ENCODE measurements at places on chromosomes 16 and 17.
A peak's percentile ranks its signal among the peaks of the same experiment; 100 is the strongest.

- DNase-seq = no peak
These were observed 13.4 kb downstream of the CMC2 start for GRCh38 chr16:80993307-80993706.

DNA sequence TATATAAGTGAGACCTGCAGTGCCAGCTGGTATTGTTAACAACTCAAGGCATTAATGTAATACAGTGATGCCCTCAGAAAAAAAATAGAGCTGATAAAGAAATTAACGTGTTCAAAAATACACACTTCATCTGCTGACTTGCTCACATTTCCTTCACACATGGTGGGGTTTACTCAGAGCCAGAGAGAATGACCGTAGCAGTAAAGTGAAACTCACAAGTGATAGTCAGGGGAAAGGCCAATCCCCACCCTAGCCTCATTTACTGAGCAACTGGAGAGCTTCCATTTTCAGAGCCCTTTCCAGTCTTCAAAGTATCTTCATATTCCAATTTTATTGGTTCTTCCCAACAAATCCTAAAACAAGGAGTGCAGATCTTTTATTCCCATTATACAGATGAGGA lies 74.0 kb upstream of the HLF start:
- no peak for DNase-seq

DNA sequence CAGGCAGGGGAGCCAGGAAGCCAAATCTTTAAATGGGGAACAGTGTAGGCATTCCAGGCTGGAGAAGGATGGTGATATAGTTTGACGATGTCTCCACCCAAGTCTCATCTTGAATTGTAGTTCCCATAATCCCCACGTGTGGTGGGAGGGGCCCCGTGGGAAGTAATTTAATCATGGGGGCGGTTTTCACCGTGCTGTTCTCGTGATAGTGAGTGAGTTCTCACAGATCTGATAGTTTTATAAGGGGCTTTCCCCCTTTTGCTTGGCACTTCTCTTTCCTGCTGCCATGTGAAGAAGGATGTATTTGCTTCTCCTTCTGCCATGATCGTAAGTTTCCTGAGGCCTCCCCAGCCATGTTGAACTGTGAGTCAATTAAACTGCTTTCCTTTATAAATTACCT lies 28.8 kb downstream of the GINS3 start:
- no peak for DNase-seq

- no peak for DNase-seq
These were observed 11.3 kb upstream of the NLK start for GRCh38 chr17:28031174-28031573.

GRCh38 chr17:80640366-80641084 lies 95.9 kb downstream of the RPTOR start:
- no peak for DNase-seq

DNA sequence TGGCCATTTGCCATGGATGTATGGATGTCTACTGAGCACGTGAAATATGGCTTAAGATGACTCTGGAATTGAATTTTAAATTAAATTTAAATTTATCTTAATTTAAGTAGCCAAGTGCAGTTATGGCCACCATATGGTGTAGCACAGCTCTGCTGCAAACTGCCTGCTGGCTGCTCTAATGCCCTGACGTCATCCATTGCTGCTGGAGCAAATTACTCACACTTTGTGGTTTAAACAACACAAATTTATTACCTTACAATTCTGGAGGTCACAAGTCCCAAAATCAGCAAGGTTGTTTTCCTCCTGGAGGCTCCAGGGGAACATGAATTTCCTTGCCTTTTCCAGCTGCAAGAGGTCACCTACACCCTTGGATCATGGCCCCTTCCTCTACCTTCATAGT lies 679.3 kb upstream of the EEF2KMT start:
- DNase-seq = no peak

DNA sequence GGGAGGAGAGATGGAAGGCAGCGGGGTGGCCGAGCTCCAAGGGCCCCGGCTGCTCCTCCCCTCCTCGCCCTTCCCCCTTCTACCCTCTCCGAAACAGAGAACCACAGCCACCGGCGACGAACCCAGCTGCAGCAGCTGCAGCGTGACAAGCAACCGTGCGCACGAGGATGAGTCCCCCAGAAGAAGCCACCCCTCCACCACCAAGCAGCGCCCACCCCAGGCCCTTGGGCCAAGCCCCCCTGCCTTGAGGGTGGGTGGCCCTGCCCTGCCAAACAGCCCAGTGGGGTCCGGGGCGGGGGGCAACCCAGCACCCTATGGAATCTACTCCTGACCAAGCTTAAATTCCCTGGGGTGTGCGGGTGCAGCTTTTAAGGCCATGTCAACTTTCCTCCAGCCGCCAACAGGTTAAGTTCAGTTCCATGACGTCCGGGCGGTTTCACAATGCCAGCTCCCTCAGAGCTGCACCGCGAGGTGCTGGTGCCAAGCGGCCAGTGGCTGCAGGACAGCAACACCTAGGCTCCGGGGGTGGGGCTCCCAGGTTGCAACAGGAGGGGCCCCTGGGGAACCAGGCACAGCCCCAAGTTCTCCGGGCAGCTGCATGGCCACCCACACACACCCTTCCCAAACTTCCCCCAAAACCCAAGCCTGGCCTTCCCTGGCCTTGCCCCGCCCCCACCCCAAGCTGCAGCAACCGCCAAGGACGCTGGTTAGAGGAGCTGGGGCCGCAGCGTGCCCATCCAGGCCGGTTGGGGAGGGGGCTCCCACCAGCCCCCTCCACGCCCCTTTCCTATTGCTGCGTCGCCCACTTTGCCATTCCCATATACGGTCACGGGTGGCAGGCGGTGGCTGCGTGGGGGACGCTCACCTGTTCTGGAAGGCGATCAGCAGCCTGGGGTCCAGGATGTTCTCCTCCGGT lies 2.0 kb downstream of the CBX4 start:
- peak; percentile 82 for DNase-seq

DNA sequence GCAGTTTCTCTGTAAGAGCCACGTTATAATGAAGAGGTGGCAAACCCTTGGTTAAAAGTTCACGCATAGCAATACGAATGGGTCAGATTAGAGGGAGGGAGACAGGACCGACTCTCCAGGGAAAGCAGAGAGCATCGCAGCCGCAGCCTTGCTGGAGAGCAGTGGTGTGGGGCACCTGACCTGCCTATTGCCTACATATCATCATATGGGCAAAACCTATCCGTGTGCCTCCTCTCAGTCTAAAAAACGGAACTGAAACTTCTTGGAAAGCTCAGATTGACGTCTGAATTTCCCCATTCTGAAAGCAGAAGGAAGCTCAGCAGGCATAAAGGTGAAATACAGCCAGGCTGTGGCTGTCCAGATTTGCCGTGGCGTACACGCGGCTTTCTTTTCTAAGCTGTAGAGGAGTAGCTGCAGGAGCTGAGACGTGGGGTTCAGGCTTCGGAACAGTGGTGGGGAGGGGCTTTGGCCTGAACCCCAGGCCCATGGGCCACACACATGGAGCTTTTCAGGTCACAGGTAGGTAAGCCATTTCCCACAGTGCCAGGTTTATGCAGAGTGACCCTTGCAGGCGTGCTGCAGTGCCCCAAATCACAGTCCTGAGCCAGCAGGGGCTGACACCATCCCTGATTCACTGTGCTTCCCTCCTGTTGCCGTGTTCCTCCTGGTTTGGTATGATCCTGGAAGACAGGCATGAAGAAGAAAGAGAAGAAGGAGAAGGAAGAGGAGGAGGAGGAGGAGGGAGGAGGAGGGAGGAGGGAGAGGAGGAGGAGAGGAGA lies 41.6 kb upstream of the TNRC6C start:
- DNase-seq = peak; percentile 72

GRCh38 chr17:49468811-49469385 lies 26.2 kb upstream of the NGFR start:
- no peak for DNase-seq

- no peak for DNase-seq
These were observed 533 bp upstream of the MEFV start for GRCh38 chr16:3256866-3257465.
